ENCODE measurements at places on chromosomes 1 and 21. TPM values are rescaled to one million over a fixed set of nuclear protein-coding genes. Genes with fewer than 3 reads are reported as not detected.

GRCh38 chr1:203426870-203427269, 48.7 kb upstream of the PRELP start:
- no peaks in the 10 kb centered on the region for H3K27me3 ChIP-seq
- H3K4me3 ChIP-seq: no peak overlapping the region
- H3K4me1 ChIP-seq: no peaks in the 10 kb centered on the region
- no peak overlapping the region for H3K27ac ChIP-seq
- DNase-seq: no peak

DNA sequence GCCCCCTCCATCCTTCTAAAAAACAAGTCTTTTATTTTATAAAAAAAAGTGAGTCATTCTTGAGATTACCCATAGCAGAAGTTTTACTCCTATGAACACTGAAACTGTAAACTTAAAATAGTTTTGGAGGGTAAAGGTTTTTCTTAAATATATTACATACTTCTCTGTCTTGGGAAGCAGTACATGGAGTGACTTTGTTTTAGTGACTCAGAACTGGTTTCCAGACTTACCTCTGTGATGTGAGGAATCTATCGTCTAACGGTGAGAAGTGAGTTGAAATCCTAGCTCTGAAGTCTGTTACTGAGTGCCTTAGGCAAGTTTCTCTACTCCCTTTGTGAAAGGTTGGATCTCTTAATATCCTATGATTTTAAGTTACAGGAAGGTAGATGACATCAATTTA, 176.3 kb upstream of the POU3F1 start:
- no peak for DNase-seq
- no peaks in the 10 kb centered on the region for H3K36me3 ChIP-seq
- H3K4me3 ChIP-seq: no peak overlapping the region
- H3K4me1 ChIP-seq: no peaks in the 10 kb centered on the region
- H3K27me3 ChIP-seq: no peaks in the 10 kb centered on the region

GRCh38 chr1:6208723-6209660, 3.1 kb downstream of the RNF207 start:
- peaks cover 8% of the 10 kb centered on the region for H3K27me3 ChIP-seq
- no peak overlapping the region for H3K27ac ChIP-seq
- no peak for DNase-seq
- no peaks in the 10 kb centered on the region for H3K36me3 ChIP-seq
- peaks cover 5% of the 10 kb centered on the region for H3K4me1 ChIP-seq

GRCh38 chr21:35190201-35190701, 141.1 kb upstream of the RUNX1 start:
- no peaks in the 10 kb centered on the region for H3K4me1 ChIP-seq
- no peaks in the 10 kb centered on the region for H3K36me3 ChIP-seq
- no peaks in the 10 kb centered on the region for H3K27me3 ChIP-seq
- no peak overlapping the region for H3K4me3 ChIP-seq
- no peak overlapping the region for H3K27ac ChIP-seq
- no peak for DNase-seq

- H3K4me3 ChIP-seq: peak overlapping the region; percentile 41
- DNase-seq: peak; percentile 54
- peaks cover 28% of the 10 kb centered on the region for H3K36me3 ChIP-seq
- H3K27me3 ChIP-seq: no peaks in the 10 kb centered on the region
Measured at GRCh38 chr1:42931108-42931539, 27.5 kb downstream of the SLC2A1 start.

GRCh38 chr1:169692756-169693460, 18.5 kb downstream of the SELL start:
- peak overlapping the region; percentile 70 for H3K27ac ChIP-seq
- no peaks in the 10 kb centered on the region for H3K27me3 ChIP-seq
- peaks cover 92% of the 10 kb centered on the region for H3K4me1 ChIP-seq

DNA sequence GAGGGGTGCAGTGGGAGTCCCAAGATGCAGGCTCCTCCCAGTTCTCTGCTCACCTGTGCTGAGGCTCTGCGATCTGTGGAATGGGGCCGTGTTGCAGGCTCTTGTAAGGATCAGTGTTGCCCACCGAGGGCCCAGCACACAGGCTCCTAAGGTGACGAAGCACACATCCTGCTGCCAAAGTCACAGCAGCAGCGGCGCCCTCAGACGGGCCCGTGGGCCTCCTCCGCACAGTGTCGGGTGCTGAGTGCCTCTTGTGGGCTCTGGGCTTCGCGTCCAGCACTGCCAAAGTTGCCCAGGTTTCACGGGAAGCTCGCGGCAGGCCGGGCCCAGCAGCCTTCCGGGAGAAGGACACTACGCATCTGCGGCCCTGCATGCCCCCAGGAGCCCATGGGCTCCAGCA, 72.1 kb upstream of the ABCG1 start:
- H3K4me1 ChIP-seq: peaks cover 3% of the 10 kb centered on the region
- no peaks in the 10 kb centered on the region for H3K36me3 ChIP-seq
- no peak overlapping the region for H3K4me3 ChIP-seq
- no peak overlapping the region for H3K27ac ChIP-seq
- no peak for DNase-seq

DNA sequence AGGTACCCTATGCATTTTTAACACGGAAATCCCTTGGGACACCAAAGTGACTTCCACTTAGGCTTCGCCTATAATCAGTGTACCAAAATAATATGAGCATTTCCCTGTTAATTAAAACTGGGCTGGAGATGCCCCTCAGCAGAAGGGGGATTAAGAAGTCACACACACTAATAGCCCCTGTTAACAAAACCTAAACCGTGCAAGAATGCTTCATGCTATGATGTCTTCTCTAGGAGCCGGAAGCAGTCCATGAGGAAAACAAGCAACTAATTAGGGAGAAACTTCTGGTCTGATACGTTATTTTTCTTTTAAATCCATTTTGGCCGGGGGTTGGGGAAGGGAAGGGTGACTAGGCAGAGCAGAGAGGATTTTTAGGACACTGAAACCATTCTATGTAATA, 123.4 kb downstream of the ESRRG start:
- H3K4me3 ChIP-seq: no peak overlapping the region
- no peaks in the 10 kb centered on the region for H3K27me3 ChIP-seq
- H3K4me1 ChIP-seq: no peaks in the 10 kb centered on the region

DNA sequence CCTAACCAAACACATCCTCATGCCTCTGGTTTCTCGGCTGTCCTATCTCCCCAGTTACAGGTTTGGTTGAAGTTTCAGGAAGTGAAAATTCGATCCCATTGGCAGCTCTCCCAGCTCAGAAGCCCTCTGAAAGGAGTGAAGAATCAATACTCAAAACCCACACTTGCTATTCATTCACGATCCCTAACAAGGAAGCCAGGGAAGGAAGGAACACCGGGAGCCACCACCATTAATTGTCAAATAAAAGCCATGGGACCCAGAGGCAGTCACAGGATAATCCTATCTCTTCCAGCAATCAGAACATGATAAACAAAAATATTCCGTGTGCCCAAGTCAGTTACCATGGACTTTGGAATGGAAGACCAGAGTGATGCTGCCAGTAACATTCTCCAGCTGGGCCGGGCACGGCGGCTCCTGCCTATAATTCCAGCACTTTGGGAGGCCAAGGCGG, 7.0 kb downstream of the TMPRSS2 start:
- DNase-seq: no peak
- no peak overlapping the region for H3K27ac ChIP-seq
- no peaks in the 10 kb centered on the region for H3K4me1 ChIP-seq
- no peak overlapping the region for H3K4me3 ChIP-seq
- no peaks in the 10 kb centered on the region for H3K27me3 ChIP-seq

DNA sequence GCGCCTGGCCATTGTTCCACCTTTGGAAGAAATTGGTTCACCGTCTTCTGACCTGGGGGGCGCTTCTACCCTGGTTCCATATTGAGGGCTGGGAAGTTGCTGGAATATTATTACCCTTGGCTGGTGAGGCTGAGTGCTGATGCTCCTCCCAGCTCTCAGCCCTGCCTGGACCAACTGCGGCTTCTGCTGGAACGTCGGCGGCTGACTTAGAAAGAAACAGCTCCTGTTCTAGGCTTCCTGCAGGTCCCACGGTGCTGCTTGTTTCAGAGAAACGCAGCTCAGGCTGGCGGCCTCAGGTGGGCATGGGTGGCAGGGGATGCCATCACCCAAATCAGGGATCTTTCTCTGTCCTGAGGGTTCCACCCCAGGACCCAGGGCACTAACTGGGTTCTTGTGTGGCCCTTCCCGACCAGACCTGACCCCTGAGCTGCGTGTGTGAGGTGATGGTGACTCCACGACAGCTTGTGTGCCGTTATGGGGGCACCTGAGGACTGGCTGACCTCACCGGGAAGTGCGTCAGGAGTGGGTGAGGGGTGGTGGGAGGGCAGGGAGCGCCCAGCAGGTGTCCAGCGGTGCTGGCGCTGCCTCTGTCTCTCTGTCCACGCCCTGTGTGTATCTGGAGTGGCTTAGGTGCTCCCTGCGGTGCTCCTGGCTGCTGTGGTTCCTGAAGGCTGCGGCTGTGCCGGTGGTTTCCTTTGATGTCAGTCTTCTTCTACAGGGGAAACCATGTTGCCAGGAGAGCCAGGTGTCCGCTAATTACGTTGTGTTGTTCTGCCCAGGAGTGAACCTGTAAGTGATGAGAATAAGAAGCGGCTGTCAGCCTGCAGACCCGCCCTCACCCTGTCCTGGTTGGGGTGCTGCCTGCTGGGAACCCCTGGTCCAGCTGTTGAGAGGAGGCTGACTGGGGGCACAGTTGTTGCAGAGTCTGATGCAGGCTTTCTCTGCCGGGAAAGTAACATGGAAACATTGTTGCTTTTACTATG, 8.9 kb downstream of the SKI start:
- peak overlapping the region; percentile 78 for H3K27ac ChIP-seq
- peak; percentile 76 for DNase-seq
- H3K4me3 ChIP-seq: peak overlapping the region; percentile 47
- H3K4me1 ChIP-seq: peaks cover 90% of the 10 kb centered on the region

DNA sequence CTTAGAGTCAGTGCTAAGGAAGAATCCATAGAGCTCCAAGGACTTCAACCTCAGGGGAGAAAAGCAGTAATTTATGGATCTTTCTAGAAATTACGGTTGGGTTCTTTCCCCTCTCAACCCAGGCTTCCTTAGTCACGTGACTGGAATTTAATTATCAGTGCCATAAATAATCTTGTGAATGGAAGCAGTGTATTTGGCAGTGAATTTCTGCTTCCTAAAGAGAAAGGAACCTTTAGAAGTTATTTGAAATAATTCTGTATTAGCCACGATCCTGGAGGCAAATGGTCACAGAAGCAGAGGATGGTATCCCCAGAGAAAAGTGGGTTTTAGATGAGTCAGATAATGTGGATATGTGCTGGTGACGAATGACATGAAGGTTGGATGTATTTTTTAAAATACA, 89.6 kb downstream of the NFIA start:
- no peaks in the 10 kb centered on the region for H3K4me1 ChIP-seq
- no peaks in the 10 kb centered on the region for H3K36me3 ChIP-seq
- no peak for DNase-seq
- no peaks in the 10 kb centered on the region for H3K27me3 ChIP-seq
- no peak overlapping the region for H3K27ac ChIP-seq

DNA sequence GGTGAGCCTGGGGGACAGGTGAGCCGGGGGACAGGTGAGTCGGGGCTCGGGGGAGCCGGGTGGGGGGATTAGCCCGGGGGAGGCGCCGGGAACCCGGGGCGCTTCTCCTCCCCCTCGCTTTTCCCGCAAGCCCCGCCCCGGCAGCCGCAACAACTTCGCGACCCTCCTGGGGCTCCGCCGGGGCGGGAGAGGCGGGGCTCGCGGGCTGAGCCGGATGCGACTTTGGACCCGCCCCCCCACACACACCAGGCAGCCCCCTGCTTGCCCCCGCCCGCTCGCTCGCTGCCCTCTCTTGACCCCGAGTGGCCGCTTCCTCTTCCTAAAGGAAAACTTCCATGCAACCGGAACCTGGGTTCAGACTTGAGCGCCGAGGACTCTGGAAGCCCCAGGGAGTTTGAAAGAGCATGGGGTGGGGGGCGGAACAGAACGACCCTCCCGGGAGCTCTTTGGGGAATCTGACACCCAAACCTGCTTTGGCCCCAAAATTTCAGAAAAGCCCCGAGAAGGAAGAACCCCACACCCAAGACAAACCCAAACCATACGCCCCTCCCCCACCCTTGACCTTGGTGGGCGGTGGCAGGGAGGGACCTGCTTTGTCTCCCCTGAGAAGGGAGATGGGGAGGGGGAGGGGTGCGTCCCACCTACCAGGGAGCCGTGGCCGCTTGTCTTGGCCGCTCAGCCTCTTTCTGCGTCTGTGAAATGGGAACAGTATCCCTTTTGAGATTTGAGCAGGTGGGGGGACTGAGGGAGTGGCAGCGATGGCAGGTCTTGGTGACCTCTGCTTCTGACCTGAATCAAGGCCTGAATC, 550 bp downstream of the ARHGEF16 start:
- no peak overlapping the region for H3K27ac ChIP-seq
- H3K4me3 ChIP-seq: no peak overlapping the region
- no peak for DNase-seq
- H3K36me3 ChIP-seq: no peaks in the 10 kb centered on the region

DNA sequence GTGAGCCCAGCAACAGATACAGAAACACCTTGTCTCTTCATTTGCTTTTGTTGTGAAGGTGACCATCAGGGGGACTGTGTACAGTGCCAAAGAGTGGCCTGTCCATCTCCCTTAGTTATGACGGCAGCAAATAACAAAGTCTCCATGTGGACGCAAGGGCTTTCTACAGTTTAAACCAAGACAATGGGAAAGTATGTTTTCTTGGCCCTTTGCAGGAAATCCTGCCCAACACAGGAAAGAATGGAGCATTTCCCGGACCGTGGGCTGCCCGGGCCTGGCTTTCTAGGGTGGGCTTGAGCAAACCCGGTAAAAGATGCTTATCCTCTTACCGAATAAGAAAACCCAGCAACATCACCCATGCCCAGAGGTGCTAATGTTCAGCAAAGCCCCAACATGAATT, 87.3 kb downstream of the ZBTB18 start:
- no peak overlapping the region for H3K4me3 ChIP-seq
- H3K36me3 ChIP-seq: no peaks in the 10 kb centered on the region
- no peak overlapping the region for H3K27ac ChIP-seq
- H3K27me3 ChIP-seq: no peaks in the 10 kb centered on the region

DNA sequence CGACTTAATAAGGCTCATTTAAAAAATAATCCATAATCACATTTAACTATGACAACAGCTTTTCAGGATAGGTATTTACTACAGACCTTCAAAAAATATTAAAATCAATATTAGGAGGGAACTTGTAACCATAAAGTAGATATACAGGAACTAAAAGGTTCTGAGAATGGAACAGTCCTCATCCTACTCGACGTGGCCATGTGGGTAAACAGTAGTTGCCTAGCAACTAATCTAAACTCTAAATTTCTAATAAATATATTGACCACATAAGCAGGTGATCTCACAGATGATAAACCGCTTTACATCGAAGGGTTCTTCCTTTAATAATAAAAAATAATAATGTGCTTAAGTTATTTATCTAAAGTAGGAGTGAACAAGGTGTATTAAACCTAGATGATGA, 7.9 kb downstream of the AKT3 start:
- no peaks in the 10 kb centered on the region for H3K27me3 ChIP-seq
- no peaks in the 10 kb centered on the region for H3K36me3 ChIP-seq
- no peak for DNase-seq
- H3K4me3 ChIP-seq: no peak overlapping the region
- H3K27ac ChIP-seq: no peak overlapping the region
- peaks cover 29% of the 10 kb centered on the region for H3K4me1 ChIP-seq

- no peak overlapping the region for H3K27ac ChIP-seq
- no peaks in the 10 kb centered on the region for H3K27me3 ChIP-seq
- DNase-seq: no peak
- H3K4me3 ChIP-seq: no peak overlapping the region
- H3K36me3 ChIP-seq: no peaks in the 10 kb centered on the region
- no peaks in the 10 kb centered on the region for H3K4me1 ChIP-seq
Measured at GRCh38 chr1:221039616-221040015, 160.4 kb downstream of the HLX start.

SASS6 gene
- total RNA-seq: 2.5 TPM

CD160 gene
- not detected for total RNA-seq

SV2A gene
- 2.8 TPM for total RNA-seq

ADORA3 gene
- total RNA-seq: 1.0 TPM

FBLIM1 gene
- total RNA-seq: not detected

WNT3A gene
- total RNA-seq: not detected

PEX10 gene
- total RNA-seq: 8.7 TPM

GRIK1 gene
- total RNA-seq: 0.10 TPM

KRTAP23-1 gene
- total RNA-seq: not detected
